ENCODE measurements at places on chromosomes 7 and 10.
A peak's percentile ranks its signal among the peaks of the same experiment; 100 is the strongest.

- DNase-seq: no peak
These were observed 187.9 kb downstream of the DIP2C start for GRCh38 chr10:501596-501995.

DNA sequence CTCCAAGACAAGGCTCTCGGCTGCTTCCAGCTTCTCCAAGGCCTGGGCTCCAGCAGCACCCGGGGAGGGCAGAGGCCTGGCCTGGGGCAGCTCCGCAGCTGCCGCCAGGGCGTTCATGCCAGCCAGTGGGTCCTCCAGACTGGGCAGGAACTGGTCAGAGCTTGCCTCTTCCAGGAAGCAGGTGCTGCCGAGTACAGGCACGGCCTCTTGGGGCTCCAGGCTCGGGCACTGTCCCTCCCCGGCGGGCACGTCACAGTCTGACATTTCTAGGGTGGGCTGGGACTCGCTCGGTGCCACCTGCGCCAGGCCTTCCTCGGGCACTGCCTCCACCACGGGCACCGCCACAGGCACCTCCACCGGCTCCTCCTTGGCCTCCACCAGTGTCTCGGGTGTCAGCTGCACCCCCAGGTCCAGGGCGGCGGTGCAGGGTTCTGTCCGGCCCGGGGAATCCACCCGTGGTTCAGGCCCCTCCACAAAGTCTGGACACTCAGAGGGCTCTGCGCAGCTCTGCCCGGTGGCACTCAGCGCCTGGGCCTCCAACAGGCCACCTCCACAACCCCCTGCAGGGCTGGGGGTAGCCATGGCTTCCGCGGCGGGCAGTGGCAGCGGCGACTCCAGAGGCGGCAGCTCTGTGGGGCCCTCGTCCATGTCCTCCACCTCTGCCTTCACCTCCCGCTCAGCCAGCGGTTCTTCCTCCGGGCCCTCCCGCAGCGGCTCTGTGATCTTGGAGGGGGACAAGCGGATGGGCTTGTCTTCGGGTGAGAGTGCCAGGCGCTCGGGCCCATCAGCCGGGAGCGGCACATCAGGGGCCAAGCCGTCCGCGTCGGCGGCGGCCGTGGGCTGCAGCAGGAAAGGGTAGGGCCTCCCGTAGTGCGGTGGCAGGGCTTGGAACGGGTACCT lies 52.9 kb downstream of the TNRC18 start:
- no peak for DNase-seq

GRCh38 chr7:150780292-150780691 lies 19.9 kb downstream of the TMEM176B start:
- DNase-seq: no peak

GRCh38 chr10:31961277-31962074 lies 32.8 kb upstream of the ARHGAP12 start:
- no peak for DNase-seq

DNA sequence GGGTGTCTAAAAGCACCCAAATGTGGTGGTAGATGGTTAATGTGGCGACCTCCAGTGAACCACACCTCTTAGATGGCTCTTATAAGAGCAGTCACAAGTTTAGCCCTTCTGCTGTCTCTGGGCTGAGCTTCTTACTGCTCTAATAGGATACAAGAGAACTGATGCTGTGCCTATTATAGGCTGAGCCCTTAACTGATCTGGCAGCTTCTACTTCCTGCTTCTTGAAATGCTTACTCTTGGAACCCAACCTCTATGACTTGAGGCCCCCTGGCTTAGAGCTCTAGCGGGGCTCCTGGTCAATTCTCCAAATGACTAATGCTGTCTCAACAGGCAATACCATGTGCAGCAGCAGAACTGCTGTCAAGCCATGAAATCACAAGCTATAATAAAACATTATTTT lies 35.0 kb upstream of the LSM8 start:
- no peak for DNase-seq

- DNase-seq: no peak
These were observed 472.9 kb upstream of the AKR1E2 start for GRCh38 chr10:4353059-4353655.

DNA sequence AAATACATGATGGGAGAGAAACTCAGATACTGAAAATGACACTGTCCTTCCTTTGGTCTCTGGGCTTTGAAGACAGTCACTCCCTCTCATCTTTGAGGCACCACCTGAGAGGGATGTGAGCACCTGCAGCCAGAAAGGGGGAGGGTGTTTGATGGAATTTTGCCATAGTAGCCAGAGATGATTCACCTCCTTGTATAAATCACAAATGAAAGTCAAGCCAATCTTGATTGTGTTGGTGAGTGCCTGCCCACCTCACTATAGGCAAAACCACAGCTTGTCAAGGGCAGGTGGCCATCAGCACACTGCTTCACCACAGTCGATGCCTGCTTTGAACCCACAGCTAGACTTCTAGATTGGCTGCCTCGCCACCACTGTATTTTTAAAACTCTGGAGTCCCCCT lies 48.2 kb downstream of the PON1 start:
- no peak for DNase-seq

DNA sequence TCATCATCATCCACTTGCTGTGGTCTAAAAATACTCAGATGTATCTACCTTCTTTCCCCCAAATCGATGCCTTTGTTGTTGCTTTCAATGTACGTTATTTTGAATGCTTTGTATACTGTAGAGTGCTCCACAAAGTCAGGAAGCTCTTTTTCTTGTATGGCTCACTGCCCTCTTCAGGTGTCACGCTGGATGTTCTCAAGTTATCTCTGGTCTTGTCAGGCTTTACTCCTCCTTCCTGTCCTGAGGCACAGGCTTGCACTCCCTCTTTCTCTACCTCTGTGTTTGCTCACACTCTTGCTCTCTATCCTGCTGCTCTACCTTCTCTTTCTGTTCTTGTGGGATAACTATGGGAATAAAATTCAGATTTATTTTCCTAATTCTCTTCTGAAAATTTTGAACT lies 381.3 kb downstream of the NRG3 start:
- DNase-seq: no peak

DNA sequence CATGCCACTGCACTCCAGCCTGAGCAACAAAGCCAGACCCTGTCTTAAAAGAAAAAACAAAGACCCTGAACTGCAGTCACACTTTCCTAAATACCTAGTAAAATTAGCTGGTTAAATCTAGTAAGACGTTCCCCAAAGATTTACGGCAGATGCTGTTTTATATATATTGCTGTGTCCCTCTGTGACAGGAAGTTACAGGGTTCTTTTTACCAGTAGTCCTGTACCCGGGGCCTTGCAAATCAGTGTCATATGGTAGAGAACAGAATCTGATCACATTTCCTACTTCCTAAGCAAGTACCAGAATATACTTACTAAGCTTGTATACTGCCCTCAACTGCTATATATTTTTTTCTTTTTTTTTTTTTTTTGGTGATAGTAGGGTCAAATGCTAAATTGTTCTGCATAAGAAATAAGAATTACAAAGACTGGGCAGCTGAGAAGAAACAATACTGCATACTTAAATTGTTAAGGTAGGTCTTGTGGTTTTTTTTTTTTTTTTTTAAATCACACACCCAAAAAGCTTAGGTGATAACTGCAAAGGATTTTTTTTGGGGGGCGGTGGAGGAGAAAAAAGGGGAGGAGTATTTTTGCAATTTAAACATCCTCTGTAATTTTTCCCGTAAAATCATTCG lies 27.3 kb upstream of the KMT2E start:
- no peak for DNase-seq

DNA sequence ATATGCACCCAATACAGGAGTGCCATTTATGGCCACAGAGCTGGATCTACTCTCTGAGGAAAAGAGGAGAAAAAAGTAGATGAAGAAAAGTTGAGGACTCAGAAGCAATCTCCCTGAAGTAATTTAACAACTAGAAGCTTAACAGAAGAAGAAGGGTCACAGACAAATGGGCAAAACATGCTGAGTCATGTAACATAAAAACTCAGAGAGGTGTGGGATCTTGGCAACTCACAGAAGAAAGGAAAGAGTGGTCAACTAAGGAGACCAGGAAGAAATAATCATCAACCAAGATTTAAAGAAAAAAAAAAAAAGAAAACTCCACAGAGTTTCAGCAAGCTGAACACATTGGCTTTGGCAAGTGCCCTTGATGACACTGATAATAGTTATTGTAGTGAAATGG lies 51.8 kb upstream of the BET1 start:
- no peak for DNase-seq

DNA sequence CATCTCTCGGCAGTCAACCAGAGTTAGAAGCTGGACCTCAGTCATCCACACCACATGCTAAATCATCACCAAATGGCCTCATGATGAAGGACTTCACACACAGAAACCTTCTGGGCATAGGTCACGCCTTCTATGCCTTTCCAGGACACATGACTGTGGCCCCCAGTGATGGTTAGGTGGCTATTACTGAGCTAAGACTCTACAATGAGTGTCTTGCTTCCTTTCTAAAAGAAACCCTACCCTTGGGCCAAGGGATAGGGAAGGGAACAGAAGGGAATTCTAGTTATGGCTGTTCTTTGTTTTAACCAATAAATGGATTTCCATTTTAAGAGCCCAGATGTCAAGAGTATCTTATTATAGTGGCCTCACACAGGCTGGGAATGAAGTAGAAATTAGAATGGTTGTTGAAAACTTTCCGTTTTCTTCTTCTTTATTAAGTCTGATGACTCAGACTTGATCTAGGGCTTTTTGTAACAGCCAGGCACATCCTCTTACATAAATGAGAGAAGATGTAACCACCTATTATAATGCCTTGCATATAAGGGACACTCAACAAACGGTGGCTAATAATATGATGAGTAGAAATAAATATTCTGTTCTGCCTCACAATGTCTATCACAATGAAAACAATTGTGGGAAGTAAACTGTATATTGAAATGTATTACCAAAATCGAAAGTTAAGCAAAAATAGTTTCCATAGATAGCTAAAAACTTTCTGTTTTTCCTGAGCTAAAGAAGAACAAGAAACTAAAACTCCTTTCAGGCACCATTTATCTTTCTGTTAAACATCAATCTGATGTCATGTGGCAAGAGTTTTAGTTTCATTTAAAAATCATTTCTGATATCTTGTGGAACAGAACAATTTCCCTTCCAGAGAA lies 62.5 kb upstream of the TOMM7 start:
- no peak for DNase-seq

- no peak for DNase-seq
These were observed 23.8 kb upstream of the ADD3 start for GRCh38 chr10:109984013-109984412.

DNA sequence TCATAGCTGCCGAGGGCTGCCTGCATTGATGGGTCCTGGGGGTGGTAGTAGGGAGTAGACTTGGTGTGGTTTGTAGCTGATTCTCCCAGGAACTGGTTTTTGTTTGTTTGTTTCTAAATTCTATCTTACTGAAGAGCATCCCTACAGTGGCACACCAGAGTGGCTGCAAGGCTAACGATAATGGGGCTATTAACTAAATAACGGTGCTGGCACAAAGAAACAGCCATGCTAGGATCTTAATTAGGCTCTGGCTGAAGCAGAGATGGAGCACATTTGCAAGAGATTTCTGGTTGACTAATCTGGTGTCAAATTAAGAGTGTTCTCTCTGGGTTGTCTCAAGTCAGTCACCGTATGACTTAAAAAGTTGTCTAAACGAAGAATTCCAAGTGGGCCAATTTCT lies 590.0 kb downstream of the NRG3 start:
- DNase-seq: no peak

- no peak for DNase-seq
These were observed 46.6 kb upstream of the ABLIM1 start for GRCh38 chr10:114704679-114705078.

GRCh38 chr7:100691676-100692577 lies 2.1 kb downstream of the GIGYF1 start:
- peak; percentile 90 for DNase-seq

DNA sequence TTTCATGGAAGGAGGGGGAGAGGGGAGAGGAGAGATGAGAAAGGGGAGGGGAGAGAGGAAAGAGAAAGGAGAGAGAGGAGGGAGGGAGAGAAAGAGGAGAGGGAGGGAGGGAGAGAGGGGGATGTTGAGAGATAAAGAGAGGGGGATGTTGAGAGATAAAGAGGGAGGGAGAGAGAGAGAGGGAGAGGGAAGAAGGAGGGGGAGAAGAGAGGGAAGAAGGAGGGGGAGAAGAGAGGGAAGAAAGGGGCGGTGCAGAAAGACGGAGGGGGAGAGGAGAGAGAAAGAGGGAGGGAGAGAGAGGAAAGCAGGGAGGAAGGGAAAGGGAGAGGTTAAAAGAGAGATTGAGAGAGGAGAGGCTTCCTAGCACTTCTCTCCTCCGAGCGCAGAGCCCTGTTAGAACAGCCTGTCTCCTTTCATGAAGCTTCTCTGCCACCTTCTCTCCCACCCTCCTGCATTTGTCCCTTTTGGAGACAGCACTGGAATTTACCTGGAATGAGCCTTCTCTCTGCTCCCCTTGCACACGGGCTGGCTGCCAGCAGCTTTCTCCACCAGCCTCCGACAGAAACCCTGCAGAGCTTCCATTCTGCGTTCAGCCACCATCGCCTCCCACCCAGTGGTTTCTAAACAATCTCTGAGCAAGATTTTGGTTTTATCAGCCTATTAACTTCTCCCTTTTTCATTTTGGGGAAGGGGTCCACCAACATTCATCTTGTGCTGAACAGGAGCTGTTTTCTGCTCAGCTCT lies 74.0 kb upstream of the CARD11 start:
- DNase-seq: no peak

GRCh38 chr10:3784510-3785250 lies at the start of gene KLF6:
KLF6 (minus strand) TSS chr10:3785209; CDS start chr10:3785014, 195 bp downstream.
- peak; percentile 59 for DNase-seq

GRCh38 chr10:13105184-13105583 lies 5.2 kb downstream of the OPTN start:
- no peak for DNase-seq

DNA sequence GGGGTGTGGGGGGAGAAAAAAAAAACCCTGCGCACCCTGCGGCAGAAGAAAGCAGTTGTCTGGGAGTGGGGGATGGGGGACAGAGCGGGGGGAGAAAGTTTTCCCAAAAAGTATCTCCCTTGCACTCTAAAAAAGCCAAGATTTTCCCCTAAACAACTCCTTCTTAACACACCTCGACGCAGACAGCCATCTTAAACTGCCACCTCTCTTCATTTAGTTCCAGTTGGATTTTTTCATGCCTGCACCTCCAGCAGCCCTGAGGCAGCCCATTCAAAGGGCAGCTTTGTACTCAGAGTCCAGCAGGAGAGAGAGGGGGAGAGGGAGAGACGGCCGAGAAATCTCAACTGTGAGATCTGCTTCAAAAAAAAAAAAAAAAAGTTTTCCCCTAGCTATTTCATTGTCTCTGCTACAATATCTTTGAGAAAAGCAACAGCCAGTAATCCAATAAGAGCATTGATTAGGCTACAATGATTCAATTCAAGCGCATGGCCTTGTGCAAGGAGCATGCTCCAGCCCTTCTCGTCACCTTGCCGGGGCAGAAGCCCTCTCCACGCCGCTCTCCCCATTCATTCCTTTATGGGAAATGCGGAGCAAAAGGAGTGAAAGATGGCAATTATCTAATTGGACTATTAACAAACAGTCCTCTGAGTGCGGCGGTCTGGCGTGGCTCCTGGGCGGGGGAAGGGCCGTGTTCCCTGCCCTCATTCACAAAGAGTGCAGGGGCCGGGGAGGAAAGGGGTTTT lies 939 bp upstream of the VAX1 start:
- DNase-seq: no peak

DNA sequence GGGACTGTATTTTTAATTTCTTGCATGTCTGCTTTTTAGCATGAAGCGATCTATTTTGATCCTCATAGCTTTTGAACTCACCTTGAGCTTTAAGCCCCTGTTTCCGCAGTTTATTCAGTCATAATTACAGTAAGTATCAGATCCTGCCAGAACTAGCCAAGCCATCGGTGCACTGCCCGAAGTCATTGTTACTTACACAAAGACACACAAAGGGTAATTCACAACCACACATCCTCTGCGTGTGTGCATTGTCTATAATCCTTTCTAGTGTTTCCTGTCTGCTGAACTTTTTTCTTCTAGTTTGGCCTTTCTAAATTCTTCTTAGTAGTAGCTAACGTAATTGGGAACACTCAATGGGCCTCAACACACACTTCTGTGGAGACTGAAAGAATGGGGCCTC lies 133.0 kb downstream of the SFMBT2 start:
- no peak for DNase-seq

All from glutamatergic neuron (in vitro differentiated cells).